Mononuclear cell (primary cell): ENCODE measurements at places on chromosomes 1 and 21. TPM values are rescaled to one million over a fixed set of nuclear protein-coding genes. Genes with fewer than 3 reads are reported as not detected.

The IGFN1 gene
- under 0.01 TPM for total RNA-seq

The SERBP1 gene
- 124 TPM for total RNA-seq

The PRR9 gene
- not detected for total RNA-seq

The OR2T11 gene
- total RNA-seq: 0.21 TPM

The WLS gene
- 4.7 TPM for total RNA-seq
